ENCODE measurements at places on chromosomes 1 and 21.

DNA sequence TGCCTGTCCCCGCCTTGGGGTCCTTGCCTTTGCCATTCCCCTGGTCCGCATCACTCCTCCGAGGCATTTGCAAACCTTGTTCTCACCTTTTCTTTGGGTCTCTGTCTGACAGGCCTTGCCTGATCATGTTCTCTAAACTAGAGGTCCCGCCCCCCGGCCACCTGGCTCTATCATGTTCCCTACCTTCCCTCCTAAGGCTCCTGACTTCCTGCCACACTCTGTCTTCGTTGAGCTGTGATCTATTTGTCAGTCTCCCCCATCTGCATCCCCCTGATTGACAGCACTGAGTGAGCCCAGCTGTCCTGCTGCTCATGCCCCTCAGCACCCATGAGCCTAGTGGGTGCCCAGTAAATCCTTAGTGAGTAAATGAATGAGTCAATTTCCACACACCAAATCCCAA is 22.8 kb downstream of the ERG start:
- DNase-seq, result no peak

- DNase-seq, result no peak
Measured at GRCh38 chr1:229229137-229229720, 41.7 kb upstream of the RAB4A start.

GRCh38 chr1:36882536-36883285 is 151.6 kb downstream of the GRIK3 start:
- DNase-seq, result no peak

DNA sequence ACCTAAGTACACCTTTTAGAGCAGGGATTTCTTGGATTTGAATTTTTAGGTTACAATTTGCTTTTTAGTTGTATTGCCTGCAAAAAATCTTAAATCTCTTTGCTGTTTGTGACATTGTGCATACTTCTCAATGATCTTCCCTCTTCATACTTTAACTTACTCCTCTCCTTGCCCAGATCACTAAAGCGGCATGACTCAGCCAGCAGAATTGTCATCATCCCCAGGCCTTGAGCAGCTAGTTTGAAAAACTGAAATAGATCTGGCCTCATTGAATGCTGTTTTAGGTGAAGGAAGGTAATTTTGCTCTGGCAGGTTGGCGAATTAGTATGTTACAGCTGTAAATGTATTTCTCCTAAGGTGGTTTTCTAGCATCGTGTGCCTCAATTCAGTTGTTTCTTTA is 145.9 kb downstream of the RYR2 start:
- no peak for DNase-seq

DNA sequence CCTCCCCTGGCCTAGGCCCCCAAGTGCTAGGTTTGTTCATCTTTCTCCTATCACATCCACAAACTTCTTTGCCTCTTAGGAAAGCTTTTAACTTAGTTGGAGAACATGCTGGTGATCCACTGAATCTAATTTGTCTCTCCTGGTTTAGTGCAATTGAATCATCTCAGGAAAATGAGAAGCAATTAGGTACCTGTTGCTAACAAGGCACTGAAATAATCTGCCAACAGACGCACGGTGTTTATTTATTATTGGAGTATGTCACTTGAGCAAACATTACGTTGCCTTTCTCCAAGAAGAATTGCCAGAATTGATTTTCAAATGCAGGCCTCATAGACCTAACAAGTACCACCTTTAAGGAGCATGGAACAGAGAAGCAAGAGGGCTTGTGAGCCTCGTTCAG is 309.4 kb downstream of the NFIA start:
- DNase-seq, result no peak

DNA sequence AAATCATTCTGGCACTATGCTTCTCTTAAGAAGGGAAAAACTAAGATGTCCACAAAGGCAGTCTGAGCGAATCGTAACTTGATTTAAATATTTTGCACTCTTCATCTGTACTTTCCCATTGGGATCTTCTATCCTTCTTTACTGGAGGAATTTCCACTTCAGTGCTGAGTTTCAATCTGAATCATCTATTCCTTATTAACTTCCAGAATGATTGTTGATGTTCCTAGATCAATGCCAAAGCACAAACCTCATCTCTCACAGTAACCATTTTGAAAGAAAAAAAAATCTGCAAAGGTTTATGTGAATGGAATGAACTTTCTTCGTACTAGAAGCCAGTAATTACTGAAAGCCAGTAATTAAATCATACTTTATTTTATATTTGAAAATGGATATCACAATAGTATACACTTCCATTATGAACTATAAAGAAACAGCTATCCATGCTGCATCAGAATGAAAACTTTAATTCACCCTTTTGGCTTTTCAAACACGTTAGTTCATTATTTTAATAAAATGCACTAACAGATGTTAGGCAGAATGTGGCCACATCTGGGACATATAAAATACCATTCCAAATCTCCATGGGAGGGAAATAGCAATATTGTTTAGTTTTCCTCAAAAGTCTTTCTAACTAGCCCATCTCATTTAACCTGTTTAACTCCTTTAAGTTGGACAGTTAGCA is 5.5 kb upstream of the RNF2 start:
- no peak for DNase-seq

DNA sequence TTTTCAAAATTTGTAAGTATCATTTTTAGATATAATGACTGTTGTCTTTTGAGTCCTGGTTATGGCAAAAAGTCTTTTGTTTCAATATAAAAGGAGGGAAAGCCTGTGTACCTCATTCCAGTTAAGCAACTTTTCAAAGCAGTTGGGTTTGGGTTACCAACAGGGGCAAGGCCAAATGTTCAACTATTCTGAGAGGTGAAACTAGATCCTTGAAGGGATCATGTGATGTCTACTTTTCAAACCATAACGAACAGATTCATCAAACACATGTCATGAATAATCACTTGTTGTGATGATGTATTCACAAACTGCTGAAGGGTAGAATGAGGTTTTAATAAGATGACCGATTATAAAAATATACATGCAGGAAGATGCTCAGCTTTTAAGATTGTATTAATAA is 171.3 kb downstream of the HHAT start:
- DNase-seq, result no peak

- DNase-seq, result no peak
Measured at GRCh38 chr1:94982398-94982797, 55.5 kb upstream of the CNN3 start.

GRCh38 chr1:53024117-53024516 is 37.9 kb upstream of the PODN start:
- DNase-seq, result no peak

DNA sequence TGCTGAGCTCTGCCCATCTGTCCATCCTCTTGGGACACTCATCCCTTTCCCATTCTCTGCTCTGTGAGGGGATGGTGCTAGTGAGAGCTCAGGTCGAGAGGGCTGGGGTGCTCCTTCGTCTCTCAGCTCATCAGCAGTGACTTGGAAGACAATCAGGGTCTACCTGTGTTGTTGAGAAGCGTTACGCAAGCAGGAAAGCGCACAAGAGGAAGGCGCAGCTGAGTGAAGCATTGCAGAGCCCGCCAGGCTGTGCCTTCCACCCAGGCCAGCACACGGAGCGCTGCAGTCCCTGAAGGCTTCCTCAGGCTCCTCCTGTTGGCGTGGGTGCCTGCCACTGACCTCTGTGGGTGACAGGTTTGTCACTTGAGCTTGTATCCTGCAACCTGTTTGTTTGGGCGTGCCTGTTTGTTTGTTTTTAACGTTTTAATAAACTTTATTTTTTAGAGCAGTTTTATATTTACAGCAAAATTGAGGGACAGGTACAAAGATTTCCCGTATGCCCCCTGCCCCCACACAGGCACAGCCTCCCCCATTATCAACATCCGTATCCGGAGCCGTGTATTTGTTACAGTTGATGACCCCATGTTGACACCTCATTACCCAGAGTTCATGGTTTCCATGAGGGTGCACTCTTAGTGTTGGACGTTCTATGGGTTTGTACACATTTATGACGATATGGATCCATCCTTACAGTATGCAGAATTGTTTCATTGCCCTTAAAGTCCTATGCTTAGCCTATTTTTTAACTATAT is 36.7 kb downstream of the ADARB1 start:
- DNase-seq, result no peak

DNA sequence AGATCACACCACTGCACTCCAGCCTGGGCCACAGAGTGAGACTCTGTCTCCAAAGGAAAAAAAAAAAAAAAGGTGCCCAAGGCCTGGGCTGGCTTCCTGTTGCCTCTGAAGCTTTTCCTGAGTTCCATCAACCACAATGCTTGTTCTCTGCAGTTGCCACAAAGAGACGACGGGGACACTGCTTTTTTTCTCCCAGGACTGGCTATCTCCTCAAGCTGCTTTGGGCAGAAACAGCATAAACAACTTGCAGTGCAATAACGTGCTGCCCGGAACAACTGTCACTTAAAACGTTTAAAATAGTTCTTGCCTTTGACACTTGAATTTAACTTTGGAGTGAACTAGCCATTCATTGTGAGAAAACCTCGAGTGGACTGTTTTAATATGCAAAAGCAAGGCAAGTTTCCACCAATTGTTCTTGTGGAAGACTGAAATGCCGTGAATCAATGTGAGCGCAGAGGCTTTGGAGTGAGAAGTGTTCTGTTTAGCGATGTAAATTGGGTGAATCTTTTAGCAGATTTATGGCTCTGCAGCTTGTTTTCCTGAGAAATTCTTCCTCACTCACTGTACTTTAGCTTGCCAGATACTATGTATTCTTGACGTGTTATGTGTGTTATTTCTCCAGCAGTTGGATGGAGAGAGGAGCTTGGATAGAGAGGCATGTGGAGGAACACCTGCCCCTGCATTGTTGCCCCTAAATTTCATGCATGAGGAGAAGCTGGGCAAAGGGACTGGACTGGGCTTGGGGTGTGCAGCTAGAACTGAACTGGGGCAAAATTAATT is 188.1 kb upstream of the KIAA0040 start:
- DNase-seq, result no peak

DNA sequence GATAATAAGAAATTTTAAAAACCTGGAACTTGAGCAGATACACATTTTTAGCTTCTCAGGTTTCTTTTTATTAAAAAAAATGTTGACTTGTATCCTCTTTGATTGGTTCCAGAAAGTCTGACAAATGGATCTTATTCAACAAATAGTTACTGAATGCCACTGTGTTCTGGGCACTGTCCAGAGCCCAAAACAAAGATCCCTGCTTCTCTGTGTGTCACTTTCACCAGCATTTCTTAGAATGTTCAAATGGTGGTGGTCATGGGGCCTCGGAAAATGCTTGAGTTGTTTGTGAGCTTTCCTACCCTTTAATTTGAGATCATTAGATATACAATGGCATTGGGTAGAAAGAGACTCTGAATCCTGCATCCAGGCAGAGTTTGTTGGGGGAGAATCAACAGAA is 19.9 kb downstream of the ACTN2 start:
- DNase-seq, result no peak

Measured in neural crest cell (in vitro differentiated cells).